ENCODE measurements at places on chromosomes 5 and 9. TPM values are rescaled to one million over a fixed set of nuclear protein-coding genes. Genes with fewer than 3 reads are reported as not detected.

- no peak for DNase-seq
These were observed 46.2 kb downstream of the NTNG2 start for GRCh38 chr9:132207839-132208615.

Gene PHYHD1
- 24.2 TPM for polyA plus RNA-seq

Gene SFXN1
- polyA plus RNA-seq = 13.8 TPM

Gene CYLC2
- not detected for polyA plus RNA-seq

DNA sequence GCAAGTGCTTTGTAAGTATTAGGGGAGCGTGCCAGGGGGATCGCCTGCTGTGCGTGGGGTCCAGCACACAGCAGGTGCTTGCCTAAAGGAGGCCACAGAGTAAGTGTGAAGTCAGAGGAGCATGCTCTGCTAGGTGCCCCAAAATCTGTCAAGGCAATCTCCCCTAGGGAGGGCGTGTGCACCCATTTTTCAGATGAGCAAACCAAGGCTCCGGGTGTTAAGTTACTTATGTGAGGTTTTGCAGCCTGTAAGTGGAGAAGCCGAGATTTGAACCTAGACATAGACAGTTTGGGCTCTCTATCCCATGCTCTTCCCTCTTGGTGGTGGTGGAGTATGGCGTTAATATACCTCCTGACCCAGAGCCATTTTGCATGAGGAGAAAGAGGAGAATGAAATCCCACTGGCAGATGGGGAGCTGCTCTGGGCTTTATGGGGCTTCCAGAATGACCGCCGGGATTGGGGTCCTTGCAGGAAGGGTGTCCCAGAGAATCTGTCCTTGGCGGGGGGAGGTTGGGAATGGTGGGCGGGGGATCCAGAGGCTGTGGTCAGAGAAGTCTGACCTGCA, 14.1 kb downstream of the NDST1 start:
- DNase-seq = no peak

DNA sequence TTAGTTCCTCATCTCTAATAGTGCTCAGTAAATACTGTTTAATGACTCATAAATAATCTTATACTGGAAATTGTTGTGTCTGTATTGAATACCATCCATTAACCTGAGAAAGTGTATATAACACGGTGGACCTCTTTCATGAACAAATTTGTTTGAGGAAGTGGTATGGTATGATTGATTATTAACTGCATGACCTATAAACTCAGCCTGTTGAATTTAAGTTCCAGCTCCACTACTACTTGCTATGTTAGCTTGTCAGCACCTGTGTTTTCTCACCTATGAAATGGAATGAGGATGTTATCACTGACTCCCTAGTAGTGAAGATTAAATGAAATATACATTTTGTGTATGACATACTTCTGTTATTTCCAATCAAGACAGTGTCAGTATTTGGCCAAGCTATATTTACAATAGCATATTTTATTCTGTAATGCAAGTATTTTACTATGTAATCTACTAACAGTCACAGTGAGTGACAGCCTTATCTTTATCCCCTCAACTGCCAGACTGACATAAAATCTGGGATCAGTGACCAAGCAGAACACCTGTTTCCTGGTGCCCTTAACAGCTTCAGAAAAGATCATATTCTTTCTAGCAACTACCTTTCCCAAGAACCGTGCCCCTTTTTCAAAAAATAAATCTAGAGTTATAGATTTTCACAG, 77.3 kb upstream of the ITGA1 start:
- no peak for DNase-seq

DNA sequence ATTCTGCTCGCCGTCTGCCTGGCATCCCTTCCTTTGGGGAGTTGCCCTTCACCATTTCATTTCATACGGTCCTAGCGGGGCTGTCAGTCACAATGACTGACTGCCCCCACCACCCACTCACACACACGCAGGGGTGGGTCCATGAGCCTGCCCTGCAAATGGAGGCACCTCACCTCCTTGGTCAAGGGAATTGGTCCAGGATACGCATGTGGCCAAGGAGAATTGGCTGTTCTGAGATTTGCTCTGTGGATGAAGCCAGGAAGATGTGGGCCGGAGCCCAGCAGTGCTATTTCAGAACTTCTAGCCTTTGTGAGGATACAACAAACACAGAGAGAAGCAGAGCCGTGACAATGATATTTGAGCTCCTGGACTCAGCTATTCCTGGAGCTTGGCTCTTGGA, 17.0 kb downstream of the C1QTNF2 start:
- DNase-seq = no peak

DNA sequence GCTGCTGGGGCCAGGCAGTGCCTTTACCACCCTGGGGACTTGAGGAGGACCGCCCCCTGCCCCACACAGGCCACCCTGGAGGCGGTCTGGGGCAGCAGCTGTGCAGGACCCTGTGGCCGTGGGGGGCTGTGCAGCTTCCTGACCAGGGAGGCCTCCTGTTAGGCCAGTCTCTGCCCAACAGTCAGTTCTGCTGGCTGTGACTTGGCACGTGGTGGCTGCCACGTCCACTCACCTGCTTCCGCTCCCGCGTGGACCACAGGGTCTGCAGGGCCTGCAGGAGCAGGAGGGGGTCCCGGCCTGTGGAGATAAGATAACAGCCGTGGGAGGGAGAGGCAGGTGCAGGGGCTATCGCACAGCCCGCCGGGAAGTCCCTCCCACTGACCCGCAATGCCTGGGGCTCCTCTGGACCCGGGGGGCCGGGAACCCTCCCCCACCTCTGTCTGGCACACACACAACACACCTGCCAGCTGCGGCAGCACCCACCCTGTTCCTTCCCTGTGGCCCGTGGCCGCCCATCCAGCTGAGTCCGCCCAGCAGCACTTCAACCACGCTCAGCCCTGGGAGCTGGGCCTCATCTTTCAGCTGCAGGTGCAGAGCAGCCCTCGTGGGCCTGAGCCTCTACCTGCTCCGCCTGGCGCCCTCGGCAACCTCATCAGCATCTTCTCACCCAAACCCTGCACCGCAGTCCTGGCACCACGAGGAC, 39.7 kb downstream of the EXD3 start:
- DNase-seq = peak; percentile 21

- peak; percentile 28 for DNase-seq
These were observed 627.4 kb downstream of the TLR4 start for GRCh38 chr9:118331622-118332045.

Gene MORN5
- not detected for polyA plus RNA-seq

DNA sequence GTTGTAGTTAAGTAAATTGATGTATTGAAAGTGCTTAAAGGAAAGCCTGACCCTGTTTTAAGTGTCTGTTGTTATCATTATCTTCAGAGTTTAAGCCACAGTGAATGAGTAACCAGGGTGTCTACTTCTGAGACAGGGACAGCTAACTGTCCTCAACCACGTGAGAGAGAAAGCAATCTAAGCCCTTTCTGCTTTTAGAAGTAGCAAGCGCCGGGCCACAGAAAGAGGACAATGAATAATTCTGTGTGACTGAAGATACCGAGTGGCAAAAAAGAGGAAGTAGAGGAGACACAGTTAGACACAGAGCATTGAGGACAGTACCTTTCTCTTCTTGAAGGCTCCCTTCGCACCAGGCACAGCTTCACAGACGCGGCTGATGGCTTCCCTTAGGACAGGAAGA, 86.3 kb downstream of the S1PR3 start:
- DNase-seq = no peak

DNA sequence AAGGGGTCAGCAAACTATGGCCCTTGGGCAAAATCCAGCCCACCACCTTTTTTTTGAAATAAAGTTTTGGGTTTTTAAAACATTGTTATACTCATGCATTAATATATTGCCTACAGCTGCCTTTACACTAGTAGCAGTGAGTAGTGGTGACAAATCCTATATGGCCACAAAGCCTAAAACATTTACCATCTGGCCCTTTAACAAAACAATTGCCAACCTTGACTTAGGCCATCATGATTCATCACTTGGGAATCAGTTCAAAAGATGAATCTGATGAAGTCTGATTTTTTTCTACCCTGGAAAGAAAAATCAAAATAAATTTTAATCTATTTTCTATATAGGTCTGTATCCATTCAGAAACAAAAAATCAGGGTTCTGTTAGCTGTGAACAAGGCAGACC, 484.9 kb downstream of the BNC2 start:
- DNase-seq = no peak

GRCh38 chr9:79639354-79639753, 67.6 kb downstream of the TLE4 start:
- DNase-seq = no peak

DNA sequence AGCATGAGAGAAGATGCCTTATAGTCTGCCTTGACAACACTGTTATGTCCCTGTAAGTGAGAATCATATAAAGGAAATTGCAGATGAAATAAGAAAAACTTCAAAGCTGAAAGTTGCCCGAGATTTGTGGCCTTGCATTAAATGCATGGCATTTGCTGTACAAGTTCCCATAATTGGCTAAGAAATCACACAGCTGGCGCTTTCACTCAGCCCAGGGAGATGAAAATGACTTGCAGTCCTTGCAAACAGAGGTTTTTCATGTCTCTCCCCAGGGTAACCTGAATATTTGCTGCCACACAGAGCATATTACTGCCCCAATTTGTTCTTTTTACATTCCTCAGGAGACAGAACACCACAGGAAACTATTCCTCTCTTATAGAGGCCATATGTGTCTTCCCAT, 174.8 kb downstream of the FAM114A2 start:
- DNase-seq = no peak

- no peak for DNase-seq
These were observed 306.6 kb upstream of the DMRT1 start for GRCh38 chr9:534886-535285.

DNA sequence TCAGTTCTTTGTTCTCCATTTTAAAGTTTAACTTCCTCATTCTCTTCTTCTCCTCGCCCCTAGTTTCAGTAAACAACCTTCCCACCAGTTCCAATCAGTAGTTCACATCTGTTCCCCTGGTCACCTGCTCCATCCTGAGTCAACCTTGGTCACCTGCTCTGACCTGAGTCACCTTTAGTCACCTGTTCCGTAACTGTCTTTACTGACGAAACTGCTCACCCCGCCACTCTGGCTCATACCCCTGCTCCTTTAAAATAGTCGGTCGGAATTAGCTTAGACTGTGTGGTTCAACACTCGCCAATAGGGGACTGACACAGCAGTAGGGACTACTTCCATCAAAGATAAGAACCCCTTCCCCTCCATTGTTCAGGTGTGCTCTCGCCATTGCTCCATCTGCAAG, 76.3 kb upstream of the GPBP1 start:
- no peak for DNase-seq

Gene LVRN
- 0.18 TPM for polyA plus RNA-seq

DNA sequence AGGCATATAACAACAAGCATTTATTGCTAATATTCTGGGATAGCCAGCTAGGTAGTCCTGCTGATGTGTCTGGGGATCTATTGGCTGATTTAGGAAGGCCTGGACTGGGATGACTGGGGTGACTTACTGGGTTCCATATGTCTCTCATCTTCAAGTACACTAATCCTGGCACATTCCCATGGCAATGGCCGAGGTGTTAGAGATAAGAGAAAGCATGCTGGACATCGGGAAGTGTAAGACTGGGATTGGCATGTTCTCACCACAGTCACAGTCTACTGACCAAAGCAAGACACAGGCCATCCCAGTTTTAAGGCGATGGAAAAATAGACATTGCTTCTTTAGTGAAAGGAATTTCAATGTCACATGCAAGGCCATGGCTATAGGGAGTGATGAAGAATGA, 29.7 kb downstream of the F2R start:
- no peak for DNase-seq

DNA sequence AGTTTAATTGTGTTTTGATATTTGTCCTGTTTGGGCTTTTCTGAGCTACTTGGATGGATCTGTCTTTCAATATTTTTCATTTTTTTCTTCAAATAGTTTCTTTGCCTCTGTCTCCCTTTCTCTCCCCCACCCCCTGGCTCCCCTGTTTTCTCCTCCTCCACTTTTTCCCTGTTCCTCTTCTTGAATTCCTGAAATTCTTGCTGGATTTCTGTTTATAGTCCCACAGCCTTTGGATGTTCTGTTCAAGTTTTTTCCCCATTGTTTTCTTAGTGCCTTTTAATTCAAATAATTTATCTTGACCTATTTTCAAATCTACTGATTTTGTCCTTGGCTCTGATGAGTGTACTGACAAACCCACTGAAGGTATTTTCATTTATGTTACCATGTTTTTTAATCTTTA, 113.0 kb downstream of the VPS13A start:
- no peak for DNase-seq

Gene SLCO6A1
- not detected for polyA plus RNA-seq

Gene GALNT10
- 2.7 TPM for polyA plus RNA-seq

DNA sequence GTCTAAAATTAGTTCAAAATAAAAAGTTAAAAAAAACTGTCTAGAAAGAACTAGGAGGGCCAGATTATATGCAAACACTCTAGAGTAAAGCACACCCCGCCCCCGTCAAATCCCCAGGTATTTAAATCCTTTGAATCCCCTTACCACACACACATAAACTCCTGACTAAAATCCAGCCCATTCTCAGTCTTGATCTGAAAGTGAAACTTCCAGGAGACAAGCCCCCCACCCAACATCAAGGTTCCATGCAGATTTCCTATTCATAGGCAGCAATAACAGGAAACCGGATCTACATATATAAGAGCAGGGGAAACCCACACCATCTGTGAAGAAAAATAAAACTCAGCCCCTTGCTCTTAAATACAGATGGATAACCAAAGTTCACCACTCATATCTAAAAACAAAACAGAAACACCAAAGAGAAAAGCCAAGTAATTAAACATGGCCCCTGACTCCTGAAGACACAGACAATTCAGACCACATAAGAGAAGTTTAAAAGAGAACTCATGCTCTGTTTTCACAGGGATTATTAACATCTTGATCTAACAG, 42.3 kb downstream of the MARCHF3 start:
- no peak for DNase-seq

Gene THBS4
- polyA plus RNA-seq = 46.2 TPM

- no peak for DNase-seq
These were observed 163.9 kb upstream of the CLINT1 start for GRCh38 chr5:158022837-158023236.

- DNase-seq = no peak
These were observed 36.1 kb upstream of the RANBP6 start for GRCh38 chr9:6051511-6051950.

- no peak for DNase-seq
These were observed 314.5 kb downstream of the CCDC171 start for GRCh38 chr9:15867334-15867733.

DNA sequence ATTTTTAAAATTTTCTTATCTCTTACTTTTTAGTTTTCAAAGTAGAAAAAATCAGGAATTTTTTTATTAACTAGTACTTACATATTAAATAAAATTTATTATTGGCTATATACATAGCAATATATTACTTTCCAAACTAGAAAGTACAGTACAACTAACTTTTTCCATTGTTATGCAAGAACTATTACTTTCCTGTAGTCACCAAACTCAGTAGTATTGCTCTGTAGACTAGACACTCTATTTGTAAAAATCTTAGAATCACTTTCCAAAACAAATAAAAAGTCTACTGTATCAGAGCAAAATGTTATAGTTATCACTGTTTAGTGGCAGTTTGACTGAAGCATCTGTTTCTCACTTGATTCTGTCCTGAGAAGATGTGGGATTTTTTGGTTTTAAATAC, 55.3 kb upstream of the MACIR start:
- DNase-seq = no peak

GRCh38 chr5:138978080-138978479, 102.9 kb upstream of the LRRTM2 start:
- no peak for DNase-seq

Gene TRAF1
- polyA plus RNA-seq = 1.7 TPM

Gene MAPK9
- polyA plus RNA-seq = 15.2 TPM
